ENCODE measurements at places on chromosomes 1 and 21. TPM values are rescaled to one million over a fixed set of nuclear protein-coding genes. Genes with fewer than 3 reads are reported as not detected.

DNA sequence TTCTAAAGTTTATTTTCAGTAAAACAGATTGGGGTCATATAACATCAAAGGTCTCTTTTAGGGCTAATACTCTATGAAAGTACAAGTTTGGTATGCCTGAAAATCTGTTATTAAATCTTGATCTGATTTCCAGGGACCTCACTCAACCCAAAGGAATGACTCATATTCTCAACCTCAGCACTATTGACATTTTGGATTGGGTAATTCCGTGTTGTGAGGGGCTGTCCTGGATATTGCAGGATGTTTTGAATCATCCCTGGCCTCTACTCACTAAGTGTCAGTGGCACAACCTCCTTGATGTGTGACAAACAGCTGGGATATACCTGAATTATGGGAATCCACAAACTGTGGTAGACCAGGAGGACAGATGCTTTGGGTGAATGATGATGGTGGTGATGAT lies 51.5 kb upstream of the CYP2J2 start:
- H3K4me1 ChIP-seq = peaks cover 7% of the 10 kb centered on the region
- H3K4me3 ChIP-seq = no peak overlapping the region
- no peaks in the 10 kb centered on the region for H3K36me3 ChIP-seq
- no peak overlapping the region for H3K27ac ChIP-seq
- no peaks in the 10 kb centered on the region for H3K27me3 ChIP-seq

Gene PLD5
- 0.87 TPM for total RNA-seq

Gene RIIAD1
- not detected for total RNA-seq

DNA sequence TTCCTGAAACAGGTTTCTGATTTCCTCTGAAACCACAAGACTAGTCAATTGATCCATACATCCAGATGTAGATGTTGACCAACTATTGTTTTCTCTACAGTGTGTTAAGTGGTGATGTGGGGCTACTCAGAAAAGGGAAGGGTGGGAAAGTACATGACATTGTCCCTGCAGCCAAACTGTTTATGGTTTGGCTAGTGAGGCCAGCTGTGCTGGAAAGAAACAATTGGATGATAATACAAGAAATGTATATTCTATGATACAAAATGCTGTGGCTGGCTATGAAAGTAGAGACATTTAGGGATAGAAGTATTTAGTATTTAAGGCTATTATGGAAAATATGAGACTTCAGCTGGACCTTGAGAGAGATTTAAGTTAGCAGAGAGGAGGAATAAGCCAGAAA lies 244.5 kb downstream of the ADGRL2 start:
- H3K27me3 ChIP-seq = no peaks in the 10 kb centered on the region
- no peaks in the 10 kb centered on the region for H3K36me3 ChIP-seq
- no peak for DNase-seq
- no peaks in the 10 kb centered on the region for H3K4me1 ChIP-seq
- H3K4me3 ChIP-seq = no peak overlapping the region

DNA sequence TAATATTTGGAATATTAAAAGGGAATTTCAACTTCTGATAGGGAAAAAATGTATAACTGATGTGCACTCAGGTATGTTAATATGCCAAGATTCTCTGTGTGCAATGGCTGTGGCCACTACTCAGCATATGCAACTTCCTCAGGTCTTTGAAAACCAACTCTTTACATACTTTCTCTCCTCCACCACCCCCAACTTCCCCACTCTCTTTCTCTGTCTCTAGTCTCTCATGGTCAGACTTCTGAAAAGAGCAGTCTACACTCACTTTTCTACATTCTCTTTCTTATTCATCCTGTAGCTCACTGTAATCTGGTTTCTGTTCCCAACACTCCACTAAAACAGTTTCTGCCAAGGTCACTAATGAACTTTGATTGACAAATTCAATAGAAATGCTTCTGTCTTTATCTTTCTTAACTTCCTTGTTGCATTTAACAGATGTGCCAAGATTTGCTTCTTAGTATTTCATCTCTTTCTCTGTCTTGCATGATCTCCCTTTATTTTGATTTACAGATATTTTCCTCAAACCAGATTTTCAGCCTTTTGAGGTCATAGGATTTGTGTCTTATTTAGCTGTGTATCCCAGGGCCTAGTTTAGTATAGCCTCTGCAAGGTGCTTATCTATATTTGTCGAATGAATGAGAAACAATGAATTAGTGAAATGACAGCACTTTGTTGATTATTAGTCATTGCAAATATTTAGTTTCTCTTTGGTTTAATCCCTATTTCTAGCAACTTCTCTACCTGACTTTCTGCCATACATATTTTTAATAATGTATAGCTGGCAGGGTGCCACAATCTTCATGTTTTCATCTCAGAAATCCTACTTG lies 168.9 kb downstream of the LMO4 start:
- no peak overlapping the region for H3K27ac ChIP-seq
- no peaks in the 10 kb centered on the region for H3K4me1 ChIP-seq
- no peaks in the 10 kb centered on the region for H3K27me3 ChIP-seq
- H3K4me3 ChIP-seq = no peak overlapping the region
- no peaks in the 10 kb centered on the region for H3K36me3 ChIP-seq
- DNase-seq = no peak

- DNase-seq = no peak
- H3K36me3 ChIP-seq = peaks cover 4% of the 10 kb centered on the region
Observed at GRCh38 chr1:54255026-54255702, 55.2 kb downstream of the MRPL37 start.

Gene OR2M3
- total RNA-seq = not detected

- no peaks in the 10 kb centered on the region for H3K27me3 ChIP-seq
- H3K27ac ChIP-seq = no peak overlapping the region
- no peak overlapping the region for H3K4me3 ChIP-seq
- DNase-seq = no peak
Observed at GRCh38 chr1:3564921-3565831, 46.1 kb downstream of the MEGF6 start.

Gene TIAM1
- total RNA-seq = 27.3 TPM

Gene APCS
- total RNA-seq = not detected

GRCh38 chr1:172083191-172083590 lies 241.9 kb downstream of the DNM3 start:
- no peak for DNase-seq
- H3K4me1 ChIP-seq = no peaks in the 10 kb centered on the region
- H3K27me3 ChIP-seq = no peaks in the 10 kb centered on the region
- H3K27ac ChIP-seq = no peak overlapping the region
